ENCODE measurements at places on chromosomes 7 and 10.

DNA sequence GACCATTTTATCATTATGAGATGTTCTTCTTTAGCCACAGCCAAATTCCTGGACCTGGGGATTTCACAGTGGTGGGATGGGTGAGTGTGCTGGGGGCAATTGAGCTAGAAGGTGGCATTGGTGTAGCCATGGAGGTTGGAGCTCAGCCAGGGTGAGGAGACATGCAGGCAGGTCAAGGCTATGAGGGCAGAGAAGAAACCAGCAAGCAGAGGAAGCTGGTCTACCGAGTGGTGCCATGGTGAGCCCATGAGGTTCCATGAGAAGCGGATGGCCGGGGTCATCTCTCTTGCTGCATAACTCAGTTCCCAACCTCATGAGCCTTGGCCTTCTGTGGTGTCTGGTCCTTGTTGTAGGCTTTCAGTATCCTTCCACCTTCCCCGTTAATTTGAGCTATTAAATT lies 91.4 kb downstream of the CARD11 start:
- DNase-seq: no peak

DNA sequence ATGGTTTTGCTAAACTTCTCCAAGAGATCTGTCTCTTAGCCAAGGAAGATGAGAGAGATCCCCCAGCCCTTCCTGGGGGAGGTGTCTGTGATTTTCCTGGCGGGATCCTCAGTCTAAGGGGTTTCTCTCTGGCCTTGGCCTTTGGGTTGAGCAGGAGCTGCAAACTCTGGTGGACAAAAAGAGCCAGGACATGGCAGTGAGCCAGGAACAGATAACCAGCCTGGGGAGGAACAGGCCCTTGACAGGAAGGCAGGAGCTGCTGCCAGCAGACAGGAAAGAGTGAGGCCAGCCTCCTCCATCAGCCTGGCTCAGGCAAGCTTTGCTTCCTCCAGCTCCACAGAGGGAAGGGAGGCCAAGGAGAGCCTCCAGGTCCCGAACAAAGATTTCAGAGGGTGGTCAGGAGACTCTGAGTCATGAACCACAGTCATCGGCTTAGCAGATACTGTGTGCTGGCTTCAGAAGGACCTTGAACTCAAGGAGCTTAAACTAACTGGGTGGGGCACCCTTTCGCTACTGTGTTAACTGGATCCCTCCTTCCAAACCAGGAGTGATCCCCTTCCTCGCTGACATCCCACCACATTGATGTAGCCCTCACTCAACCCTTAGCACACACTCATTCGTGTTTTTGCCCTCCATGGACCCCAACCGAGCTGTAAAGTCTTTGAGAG lies 34.7 kb downstream of the DDIT4 start:
- DNase-seq: peak; percentile 89

- no peak for DNase-seq
Observed at GRCh38 chr7:6193709-6194108, 78.7 kb downstream of the CYTH3 start.

GRCh38 chr10:60942788-60943315 lies 1.1 kb downstream of the RHOBTB1 start:
- peak; percentile 49 for DNase-seq

DNA sequence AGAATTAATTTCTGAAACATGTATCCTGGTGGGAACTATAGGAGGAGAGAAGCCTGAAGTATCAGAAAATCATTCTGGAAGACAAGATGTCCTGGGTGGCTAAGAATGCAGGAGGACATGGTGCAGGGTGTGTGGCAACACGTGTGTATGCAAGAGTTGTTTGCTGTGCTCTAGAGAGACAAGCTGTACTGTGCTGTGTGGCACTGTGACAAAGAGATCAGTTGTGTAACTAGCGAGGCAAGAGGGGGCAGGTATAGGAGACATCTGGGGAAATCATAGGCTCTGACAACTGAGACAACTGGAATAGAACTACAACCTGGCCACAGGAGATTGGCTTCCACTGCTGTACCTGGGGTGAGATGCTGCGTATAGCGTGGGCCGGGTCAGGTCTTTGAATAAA lies 9.3 kb downstream of the ITGA8 start:
- DNase-seq: no peak

DNA sequence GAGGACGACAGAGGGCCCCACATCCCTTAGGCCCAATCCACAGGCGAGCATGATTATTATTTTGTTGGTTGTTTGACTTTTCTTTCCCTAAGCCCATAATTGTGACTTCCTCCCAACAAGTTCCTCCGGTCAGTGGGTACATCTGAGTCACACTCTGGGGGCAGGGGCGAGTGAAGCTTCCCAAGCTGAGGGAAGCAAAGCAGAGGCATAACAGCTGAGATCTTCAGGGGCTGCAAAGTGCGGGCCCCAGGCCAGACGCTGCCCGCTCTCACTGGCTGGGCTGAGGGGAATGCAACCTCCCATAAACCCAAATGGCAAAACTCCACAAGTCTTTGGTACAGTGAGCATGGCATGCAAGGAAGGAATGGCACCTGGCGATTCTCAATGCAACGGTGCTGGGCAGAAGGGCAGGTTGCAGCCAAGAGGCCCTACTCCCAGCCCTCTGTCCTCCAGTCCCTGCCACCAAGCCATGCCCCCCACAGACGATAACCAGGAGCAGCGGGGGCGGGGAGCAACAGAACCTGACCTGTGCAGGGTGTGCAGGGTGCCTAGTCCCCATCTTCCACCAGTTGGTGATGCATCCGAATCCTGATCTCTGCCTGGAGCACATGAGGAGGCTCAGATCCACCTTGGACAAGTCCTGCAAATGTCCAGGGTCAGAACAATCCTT lies 25.3 kb downstream of the TNS3 start:
- DNase-seq: no peak

- no peak for DNase-seq
Observed at GRCh38 chr7:54622696-54623309, 80.6 kb downstream of the VSTM2A start.

DNA sequence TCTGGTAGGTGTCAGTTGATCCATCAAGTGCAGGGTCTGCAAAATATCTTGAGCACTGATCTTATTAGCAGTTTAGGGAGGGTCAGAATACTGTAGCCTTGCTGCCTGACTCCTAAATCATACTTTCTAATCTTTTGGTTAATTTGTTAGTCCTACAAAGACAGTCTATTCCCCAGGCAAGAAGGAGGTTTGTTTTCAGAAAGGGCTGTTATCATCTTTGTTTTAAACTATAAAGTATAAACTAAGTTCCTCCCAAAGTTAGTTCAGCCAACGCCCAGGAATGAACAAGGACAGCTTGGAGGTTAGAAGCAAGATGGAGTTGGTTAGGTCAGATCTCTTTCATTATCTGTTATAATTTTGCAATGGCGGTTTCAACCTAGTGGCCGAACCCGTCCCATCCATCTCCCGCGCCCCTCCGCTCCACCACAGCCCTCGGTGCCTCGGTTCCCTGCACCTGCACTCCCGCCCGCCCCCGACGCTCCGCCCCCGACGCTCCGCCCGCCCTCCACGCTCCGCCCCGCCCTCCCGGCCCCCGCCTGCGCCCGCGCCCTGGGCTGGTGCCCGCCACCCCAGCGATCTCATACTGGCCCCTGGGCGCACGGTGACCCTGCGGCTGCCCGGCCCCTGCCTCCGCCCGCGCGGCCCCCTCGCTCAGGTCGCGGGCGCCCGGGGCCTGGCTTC lies at the start of gene ADCK2:
Gene ADCK2, plus strand, starts transcription at position 564 of the 681 bp plus-strand sequence. CDS start 386 bp downstream, outside the sequence.
- no peak for DNase-seq

GRCh38 chr7:120307991-120308545 lies 35.1 kb downstream of the KCND2 start:
- no peak for DNase-seq

- no peak for DNase-seq
Observed at GRCh38 chr10:5467207-5467535, 32.2 kb downstream of the CALML5 start.

GRCh38 chr7:44274623-44274975 lies 50.8 kb downstream of the CAMK2B start:
- DNase-seq: no peak

Measured in fibroblast of lung (primary cell).